ENCODE measurements at places on chromosomes 11 and 22. TPM values are rescaled to one million over a fixed set of nuclear protein-coding genes. Genes with fewer than 3 reads are reported as not detected.

Gene TSSC4
- total RNA-seq, result 58.6 TPM

Gene PATE2
- 0.32 TPM for total RNA-seq

Gene OSM
- total RNA-seq, result 0.43 TPM

Gene BLID
- total RNA-seq, result 6.0 TPM

Gene MS4A3
- total RNA-seq, result not detected

Gene MYO18B
- total RNA-seq, result under 0.01 TPM

Gene DNAJB7
- total RNA-seq, result not detected

Gene XBP1
- total RNA-seq, result 219 TPM

Gene OR51B4
- not detected for total RNA-seq

Data from fibroblast of villous mesenchyme (primary cell).